Activated T-cell treated with anti-CD3 and anti-CD28 coated beads, Interleukin-2, amount 50 U/mL, for 72 hours (primary cell): ENCODE measurements at places on chromosomes 11 and 22. TPM values are rescaled to one million over a fixed set of nuclear protein-coding genes. Genes with fewer than 3 reads are reported as not detected.
A peak's percentile ranks its signal among the peaks of the same experiment; 100 is the strongest.

- H3K27me3 ChIP-seq: no peaks in the 10 kb centered on the region
- H3K27ac ChIP-seq: peak overlapping the region; percentile 90
- peak overlapping the region; percentile 90 for H3K4me3 ChIP-seq
- H3K4me1 ChIP-seq: peaks cover 64% of the 10 kb centered on the region
Observed at GRCh38 chr22:37484480-37485394, 1.4 kb downstream of the MFNG start.

Gene PRG2
- 5.2 TPM for total RNA-seq

DNA sequence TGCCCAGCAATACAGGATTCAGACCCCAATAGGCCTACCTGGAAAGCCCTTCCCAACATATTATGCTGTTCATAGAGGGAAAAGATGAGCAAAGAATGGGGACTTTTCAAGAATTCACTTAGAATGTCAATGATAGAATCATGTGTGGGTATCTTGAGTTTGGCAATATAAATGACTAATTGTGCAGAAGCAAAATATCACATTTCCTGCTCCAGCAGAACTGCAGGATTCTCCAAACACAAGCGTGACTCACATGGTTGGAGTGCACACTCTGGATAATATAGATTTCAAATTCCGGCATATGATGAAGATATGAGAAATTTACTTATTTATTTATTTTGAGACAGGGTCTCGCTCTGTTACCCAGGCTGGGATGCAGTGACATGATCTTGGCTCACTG is 12.5 kb upstream of the APOL5 start:
- no peaks in the 10 kb centered on the region for H3K4me1 ChIP-seq

DNA sequence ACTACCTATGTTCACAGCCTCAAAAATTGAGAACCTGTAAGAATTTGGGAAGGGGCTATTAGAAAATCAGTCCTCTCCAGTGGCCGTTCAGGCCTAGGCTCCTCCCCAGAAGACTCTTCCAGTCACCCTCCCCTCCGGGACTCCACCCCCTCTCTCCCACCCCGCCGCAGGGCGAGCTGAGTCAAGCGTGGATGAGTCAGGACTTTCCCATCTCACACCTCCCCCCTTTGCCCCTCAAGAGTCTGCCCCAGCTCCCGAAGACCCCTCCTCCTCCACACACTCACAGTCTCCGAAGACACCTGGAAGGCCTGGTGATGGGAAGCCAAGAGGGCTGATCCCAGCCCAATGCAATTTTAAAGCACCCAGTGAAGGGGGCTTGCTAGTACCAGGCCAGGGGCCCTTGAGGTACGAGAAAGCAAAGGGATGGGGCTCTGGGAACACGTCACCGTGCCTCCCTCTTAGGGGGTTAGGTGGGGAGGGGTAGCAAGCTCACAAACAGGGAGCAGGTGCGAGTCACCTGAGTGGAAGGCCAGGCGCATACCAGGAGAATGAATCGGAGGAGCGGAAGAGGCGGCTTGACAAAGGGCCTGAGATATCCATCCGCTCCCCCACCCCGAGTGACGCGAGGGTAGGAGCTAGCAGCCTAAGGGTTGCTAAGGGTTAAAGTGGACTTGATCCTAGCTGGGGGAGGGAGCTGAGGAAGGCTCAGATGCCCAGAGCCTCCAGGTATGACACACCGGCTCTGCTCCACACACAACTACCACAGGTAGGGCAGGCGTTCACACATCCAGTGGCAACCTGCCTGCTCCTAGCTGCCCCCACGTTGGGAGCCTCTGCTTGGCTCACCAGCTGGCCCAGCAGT is 13.6 kb downstream of the BCL9L start:
- H3K36me3 ChIP-seq: peaks cover 2% of the 10 kb centered on the region
- H3K4me3 ChIP-seq: peak overlapping the region; percentile 73
- no peaks in the 10 kb centered on the region for H3K27me3 ChIP-seq
- peaks cover 81% of the 10 kb centered on the region for H3K4me1 ChIP-seq
- DNase-seq: peak; percentile 87
- H3K27ac ChIP-seq: peak overlapping the region; percentile 82

- H3K4me1 ChIP-seq: peaks cover 6% of the 10 kb centered on the region
- H3K4me3 ChIP-seq: no peak overlapping the region
- H3K27me3 ChIP-seq: no peaks in the 10 kb centered on the region
- H3K27ac ChIP-seq: no peak overlapping the region
- H3K36me3 ChIP-seq: no peaks in the 10 kb centered on the region
- DNase-seq: no peak
Observed at GRCh38 chr22:20139391-20140106, 7.9 kb downstream of the ZDHHC8 start.
